ENCODE measurements at places on chromosomes 2 and 18. TPM values are rescaled to one million over a fixed set of nuclear protein-coding genes. Genes with fewer than 3 reads are reported as not detected.

The CNDP1 gene
- 0.60 TPM for total RNA-seq

The ANKRD30B gene
- total RNA-seq = not detected

The RUFY4 gene
- total RNA-seq = 1.8 TPM

The MSTN gene
- total RNA-seq = not detected

The LHCGR gene
- not detected for total RNA-seq

The NEB gene
- total RNA-seq = 5.0 TPM

The UBXN2A gene
- total RNA-seq = 16.2 TPM

The UGT1A8 gene
- total RNA-seq = not detected

The CAPN14 gene
- total RNA-seq = 0.43 TPM

The MROH2A gene
- total RNA-seq = not detected

GRCh38 chr2:100137866-100138570 lies 4.4 kb downstream of the AFF3 start:
- no peak overlapping the region for H3K4me3 ChIP-seq
- no peaks in the 10 kb centered on the region for H3K27me3 ChIP-seq
- H3K4me1 ChIP-seq = peaks cover 27% of the 10 kb centered on the region
- no peak overlapping the region for H3K27ac ChIP-seq

DNA sequence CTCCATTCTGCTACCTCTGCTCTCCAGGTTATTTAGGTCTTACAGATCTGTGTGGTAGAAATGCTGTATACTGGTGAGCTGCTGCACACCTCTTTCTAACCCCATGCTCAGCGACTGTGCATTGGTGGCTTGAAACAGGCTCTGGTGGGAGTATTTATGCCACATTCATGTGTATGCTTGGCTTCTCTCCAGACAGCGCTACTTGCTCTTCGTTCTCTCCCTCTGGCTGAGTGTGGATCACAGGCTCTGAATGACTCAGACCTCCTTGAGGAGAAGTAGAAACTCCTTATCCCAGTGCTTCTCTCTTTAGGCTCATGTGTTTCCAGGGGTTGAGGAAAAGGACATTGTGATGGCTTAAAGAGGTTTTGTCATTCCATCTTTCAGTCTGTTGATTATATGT lies 54.9 kb downstream of the FHOD3 start:
- H3K27ac ChIP-seq = no peak overlapping the region
- no peak overlapping the region for H3K4me3 ChIP-seq
- no peaks in the 10 kb centered on the region for H3K36me3 ChIP-seq
- no peaks in the 10 kb centered on the region for H3K4me1 ChIP-seq
- DNase-seq = no peak
- no peaks in the 10 kb centered on the region for H3K27me3 ChIP-seq

DNA sequence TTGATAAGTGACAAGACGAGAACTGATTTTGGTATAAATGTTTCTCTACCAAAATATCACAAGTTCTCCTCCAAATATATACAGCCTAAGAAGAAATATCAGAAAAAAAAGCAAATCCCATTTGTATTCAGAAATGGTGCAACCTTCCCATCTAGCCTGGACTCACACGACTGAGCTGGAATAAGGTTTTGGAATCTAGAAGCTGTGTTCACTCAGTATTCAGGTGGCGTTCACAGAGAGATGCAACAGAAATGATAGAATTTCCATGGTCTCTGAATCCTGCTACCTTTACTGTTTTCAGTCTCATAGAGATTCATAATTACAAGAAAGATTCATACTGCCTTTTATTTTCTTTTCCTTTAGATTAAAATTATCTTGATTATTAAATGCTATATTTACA lies 347.2 kb upstream of the TRIB2 start:
- H3K36me3 ChIP-seq = no peaks in the 10 kb centered on the region
- no peaks in the 10 kb centered on the region for H3K4me1 ChIP-seq
- H3K27me3 ChIP-seq = no peaks in the 10 kb centered on the region
- H3K27ac ChIP-seq = no peak overlapping the region

- DNase-seq = no peak
- no peaks in the 10 kb centered on the region for H3K27me3 ChIP-seq
- no peak overlapping the region for H3K4me3 ChIP-seq
- H3K4me1 ChIP-seq = peaks cover 17% of the 10 kb centered on the region
- H3K36me3 ChIP-seq = peaks cover 13% of the 10 kb centered on the region
These were observed 66.9 kb downstream of the STK39 start for GRCh38 chr2:168180483-168180882.

DNA sequence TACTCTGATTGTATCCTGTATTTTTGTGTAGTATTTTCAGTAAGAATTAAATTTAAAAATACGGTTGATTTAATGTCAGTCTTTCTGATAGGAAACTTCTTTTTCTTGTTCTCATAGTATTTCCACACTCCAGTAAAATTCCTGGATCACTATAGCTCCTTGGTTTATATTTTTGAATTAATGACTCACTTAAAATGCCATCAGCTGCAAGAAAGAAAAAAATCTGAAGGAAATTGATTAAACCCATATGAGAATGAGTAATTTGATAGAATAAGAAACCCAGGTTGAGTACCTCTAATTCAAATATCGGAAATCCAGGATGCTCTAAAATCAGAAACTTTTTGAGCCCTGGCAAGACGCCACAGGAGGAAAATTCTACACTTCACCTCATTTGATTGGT lies 186.8 kb upstream of the RND3 start:
- no peaks in the 10 kb centered on the region for H3K27me3 ChIP-seq
- no peaks in the 10 kb centered on the region for H3K4me1 ChIP-seq

GRCh38 chr2:134457765-134458472 lies 204.0 kb downstream of the MGAT5 start:
- peaks cover 11% of the 10 kb centered on the region for H3K36me3 ChIP-seq
- no peak overlapping the region for H3K27ac ChIP-seq
- H3K4me1 ChIP-seq = no peaks in the 10 kb centered on the region
- DNase-seq = no peak

DNA sequence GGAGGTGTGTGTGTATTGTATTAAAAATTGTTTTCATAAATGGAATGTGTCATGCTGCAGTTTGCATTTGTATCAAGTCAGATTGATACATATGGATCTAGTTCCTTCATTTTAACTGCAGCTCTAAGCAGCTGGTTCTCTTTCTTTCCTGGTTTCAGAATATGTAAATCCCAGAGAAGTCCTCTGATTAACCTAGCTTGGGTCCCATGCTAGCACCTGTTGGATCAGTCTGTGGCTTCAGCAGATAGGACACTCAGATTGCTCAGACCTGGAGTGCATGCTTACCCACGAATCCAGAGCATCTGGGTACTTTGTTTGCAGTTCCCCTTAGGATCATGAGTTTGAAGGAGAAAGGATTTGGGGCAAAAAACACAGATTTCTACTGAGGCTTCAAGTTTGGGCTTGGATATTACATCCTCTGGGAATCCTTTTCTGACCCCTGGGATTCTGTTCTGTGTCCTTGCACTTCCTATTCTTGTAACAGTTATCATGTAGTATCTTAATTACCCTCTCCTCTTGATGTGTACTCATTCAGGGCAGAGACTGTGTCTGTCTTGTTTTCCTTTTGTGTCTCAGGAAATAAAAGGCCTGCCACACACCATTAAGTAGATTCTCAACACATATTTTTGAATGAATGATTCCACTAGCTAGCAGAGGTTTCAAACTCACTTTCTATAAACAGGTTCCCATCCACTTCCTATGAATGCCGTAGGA lies 142.1 kb downstream of the PHLPP1 start:
- H3K36me3 ChIP-seq = no peaks in the 10 kb centered on the region
- H3K27ac ChIP-seq = no peak overlapping the region
- DNase-seq = no peak
- no peaks in the 10 kb centered on the region for H3K4me1 ChIP-seq

DNA sequence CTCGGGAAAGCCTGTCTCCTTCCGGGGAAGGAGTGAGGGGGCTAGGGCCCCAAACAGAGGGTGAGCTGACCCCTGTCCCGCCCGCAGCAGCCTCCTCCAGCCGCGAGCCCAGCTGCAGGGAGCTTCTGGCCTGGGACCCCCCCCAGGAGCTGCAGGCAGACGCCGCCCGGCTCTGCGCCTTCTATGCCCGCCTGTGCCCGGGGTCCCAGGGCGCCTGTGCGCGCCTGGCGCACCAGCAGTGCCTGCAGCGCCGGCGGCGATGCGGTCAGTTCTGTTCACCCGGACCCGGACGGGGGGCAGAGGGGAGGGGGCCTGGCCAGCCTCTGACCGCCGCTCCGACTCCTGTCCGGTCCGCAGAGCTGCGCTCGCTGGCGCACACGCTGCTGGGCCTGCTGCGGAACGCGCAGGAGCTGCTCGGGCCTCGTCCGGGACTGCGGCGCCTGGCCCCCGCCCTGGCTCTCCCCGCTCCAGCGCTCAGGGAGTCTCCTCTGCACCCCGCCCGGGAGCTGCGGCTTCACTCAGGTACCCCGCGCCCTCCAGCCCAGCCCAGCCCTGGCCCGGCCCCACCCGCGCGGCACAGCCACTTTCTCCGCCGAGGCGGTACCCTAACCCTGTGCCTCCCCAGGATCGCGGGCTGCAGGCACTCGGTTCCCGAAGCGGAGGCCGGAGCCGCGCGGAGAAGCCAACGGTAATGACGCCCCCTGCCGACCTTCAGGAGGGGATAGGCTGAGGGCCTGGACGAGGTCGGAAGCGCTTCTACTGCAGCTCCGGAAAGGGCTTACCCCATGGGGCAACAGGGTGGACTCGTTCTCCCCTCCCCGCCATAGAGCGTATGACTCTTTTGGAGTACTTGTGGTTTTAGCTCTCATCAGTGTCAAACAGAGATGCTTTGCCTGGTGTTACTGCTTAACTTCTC lies 2.0 kb upstream of the CHRND start:
- H3K36me3 ChIP-seq = no peaks in the 10 kb centered on the region
- H3K4me1 ChIP-seq = peaks cover 37% of the 10 kb centered on the region
- DNase-seq = no peak

GRCh38 chr2:6637330-6637729 lies 228.4 kb downstream of the CMPK2 start:
- H3K27me3 ChIP-seq = no peaks in the 10 kb centered on the region
- DNase-seq = no peak
- H3K4me3 ChIP-seq = no peak overlapping the region
- H3K36me3 ChIP-seq = no peaks in the 10 kb centered on the region
- no peak overlapping the region for H3K27ac ChIP-seq

- H3K27ac ChIP-seq = no peak overlapping the region
- no peak for DNase-seq
- H3K4me3 ChIP-seq = no peak overlapping the region
- no peaks in the 10 kb centered on the region for H3K4me1 ChIP-seq
These were observed 29.2 kb downstream of the KCNG3 start for GRCh38 chr2:42464631-42465030.

GRCh38 chr2:43566461-43566729 lies 29.4 kb downstream of the THADA start:
- no peaks in the 10 kb centered on the region for H3K27me3 ChIP-seq
- DNase-seq = no peak
- H3K4me3 ChIP-seq = no peak overlapping the region
- H3K27ac ChIP-seq = no peak overlapping the region
- H3K4me1 ChIP-seq = no peaks in the 10 kb centered on the region

- H3K27me3 ChIP-seq = no peaks in the 10 kb centered on the region
- H3K36me3 ChIP-seq = no peaks in the 10 kb centered on the region
- H3K4me3 ChIP-seq = no peak overlapping the region
These were observed 489.7 kb downstream of the EIPR1 start for GRCh38 chr2:2887772-2888387.

GRCh38 chr2:176160986-176161824 lies 4.1 kb downstream of the HOXD3 start:
- H3K4me1 ChIP-seq = no peaks in the 10 kb centered on the region
- no peak for DNase-seq
- no peaks in the 10 kb centered on the region for H3K36me3 ChIP-seq
- H3K27ac ChIP-seq = no peak overlapping the region
- H3K4me3 ChIP-seq = no peak overlapping the region

DNA sequence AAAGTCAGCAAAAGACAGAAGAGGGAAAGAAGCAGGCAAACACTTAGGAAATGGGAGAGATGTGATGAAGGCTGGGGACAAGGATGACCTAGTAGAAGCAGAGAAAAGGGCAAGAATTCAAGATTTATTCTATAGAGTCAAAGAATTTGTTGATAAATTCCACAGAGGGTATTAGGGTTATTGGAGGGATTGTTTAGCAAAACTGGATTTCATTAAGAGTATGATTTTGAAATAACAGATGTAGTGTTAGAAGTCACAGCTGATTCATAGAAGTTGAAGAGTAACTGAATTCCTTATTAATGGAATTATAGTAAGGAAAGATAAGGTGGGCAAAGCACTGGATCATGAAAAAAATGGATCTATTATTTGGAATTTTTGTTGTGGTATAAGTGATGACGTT lies 48.6 kb downstream of the CEP192 start:
- no peaks in the 10 kb centered on the region for H3K4me1 ChIP-seq
- H3K36me3 ChIP-seq = peaks cover 34% of the 10 kb centered on the region
- no peaks in the 10 kb centered on the region for H3K27me3 ChIP-seq
- DNase-seq = no peak
- no peak overlapping the region for H3K4me3 ChIP-seq

DNA sequence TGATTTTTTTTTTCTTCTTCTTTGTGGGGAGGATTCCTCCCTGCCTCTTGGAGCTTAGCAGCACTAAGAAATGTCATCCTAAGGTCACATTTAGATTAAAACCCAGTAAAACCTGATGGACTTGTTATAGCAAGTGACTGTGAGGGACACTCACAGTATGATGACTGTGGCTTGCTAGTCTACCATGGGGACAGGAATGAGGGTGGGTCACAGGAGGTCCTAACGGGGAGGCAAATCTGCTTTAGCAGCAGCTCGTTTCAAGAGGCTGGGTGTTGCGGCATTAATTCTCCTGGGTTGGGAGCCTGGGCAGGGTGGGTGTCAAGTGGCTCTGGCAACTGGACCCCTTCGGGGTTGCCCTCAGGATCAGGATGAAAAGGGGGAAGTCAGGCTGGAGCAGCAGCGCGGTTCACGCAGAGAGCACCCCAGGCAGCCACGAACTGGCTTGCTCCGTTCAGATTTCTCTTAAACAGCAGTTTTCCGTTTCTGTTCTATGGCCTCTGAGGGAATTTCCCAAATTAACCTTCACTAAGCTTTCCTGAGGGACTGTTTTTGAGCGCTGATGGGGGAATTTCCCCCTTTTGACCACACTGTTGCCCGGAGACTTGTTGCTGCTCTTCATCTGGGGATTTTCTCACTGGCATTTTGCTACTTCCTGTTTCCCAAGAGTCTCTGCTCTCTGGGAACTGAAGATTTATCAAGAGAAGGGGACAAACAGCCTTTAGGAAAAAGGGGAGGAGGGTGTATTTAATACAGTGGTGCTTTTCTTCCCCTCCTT lies 59.8 kb upstream of the PELI1 start:
- peak; percentile 88 for DNase-seq
- H3K27me3 ChIP-seq = no peaks in the 10 kb centered on the region
- H3K4me1 ChIP-seq = peaks cover 17% of the 10 kb centered on the region
- peak overlapping the region; percentile 66 for H3K27ac ChIP-seq
- no peaks in the 10 kb centered on the region for H3K36me3 ChIP-seq

DNA sequence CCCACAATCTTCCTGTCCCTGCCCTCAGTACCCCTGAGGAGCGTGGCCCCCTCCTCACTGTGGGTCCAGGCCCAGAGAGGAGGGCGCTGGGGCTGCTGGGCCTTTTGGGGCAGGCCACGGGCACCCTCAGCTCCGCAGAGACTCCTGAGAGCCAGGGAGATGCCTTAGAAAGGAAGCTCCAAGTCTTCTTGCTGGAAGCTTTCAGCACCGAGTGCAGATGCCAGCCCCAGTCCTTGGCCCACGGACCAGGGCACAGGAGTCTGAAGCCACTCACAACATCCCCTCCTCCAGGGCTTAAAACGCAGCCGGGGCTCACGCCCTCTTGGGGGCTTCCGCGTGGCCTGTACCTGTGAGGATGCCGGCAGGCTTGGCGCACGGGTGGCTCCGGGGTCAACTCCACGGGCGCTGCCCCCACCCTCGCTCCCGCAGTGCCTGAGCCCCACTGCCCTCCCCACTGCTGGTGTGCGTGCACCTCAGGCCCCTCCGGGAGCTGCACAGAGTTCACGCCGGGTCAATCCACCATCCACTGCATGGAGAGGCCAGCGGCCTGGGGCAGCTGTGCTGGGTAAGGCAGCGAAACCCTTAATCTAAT lies 72.1 kb upstream of the CTDP1 start:
- H3K36me3 ChIP-seq = no peaks in the 10 kb centered on the region
- H3K27me3 ChIP-seq = no peaks in the 10 kb centered on the region
- DNase-seq = no peak
- H3K27ac ChIP-seq = no peak overlapping the region
- H3K4me1 ChIP-seq = no peaks in the 10 kb centered on the region
- H3K4me3 ChIP-seq = no peak overlapping the region

All from natural killer cell (primary cell).